COR-L47 (cell line): ENCODE measurements at places on chromosomes 6 and 20.

- no peak for DNase-seq
These were observed 258.3 kb upstream of the FOXQ1 start for GRCh38 chr6:1053586-1053985.

DNA sequence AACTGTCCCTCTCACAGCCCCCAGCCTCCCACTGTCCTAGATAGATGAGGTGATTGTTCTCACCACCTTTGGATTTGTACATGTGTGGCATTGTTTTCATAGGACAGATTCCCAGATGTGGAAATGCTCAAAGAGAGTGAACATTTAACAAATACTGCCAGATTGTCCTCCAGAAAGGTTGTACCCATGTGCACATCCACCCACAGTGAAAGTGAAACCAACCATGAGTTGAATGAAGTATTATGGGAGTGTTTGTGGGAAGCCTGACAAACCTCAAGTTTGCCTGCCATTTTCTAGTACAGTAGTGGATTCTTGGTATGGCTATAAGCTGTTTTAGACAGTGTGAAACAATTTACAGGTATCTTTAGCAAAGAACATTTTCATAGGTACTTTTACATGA lies 42.7 kb downstream of the ANKRD6 start:
- no peak for DNase-seq

GRCh38 chr6:29834564-29835436 lies 7.2 kb downstream of the HLA-G start:
- DNase-seq = no peak

DNA sequence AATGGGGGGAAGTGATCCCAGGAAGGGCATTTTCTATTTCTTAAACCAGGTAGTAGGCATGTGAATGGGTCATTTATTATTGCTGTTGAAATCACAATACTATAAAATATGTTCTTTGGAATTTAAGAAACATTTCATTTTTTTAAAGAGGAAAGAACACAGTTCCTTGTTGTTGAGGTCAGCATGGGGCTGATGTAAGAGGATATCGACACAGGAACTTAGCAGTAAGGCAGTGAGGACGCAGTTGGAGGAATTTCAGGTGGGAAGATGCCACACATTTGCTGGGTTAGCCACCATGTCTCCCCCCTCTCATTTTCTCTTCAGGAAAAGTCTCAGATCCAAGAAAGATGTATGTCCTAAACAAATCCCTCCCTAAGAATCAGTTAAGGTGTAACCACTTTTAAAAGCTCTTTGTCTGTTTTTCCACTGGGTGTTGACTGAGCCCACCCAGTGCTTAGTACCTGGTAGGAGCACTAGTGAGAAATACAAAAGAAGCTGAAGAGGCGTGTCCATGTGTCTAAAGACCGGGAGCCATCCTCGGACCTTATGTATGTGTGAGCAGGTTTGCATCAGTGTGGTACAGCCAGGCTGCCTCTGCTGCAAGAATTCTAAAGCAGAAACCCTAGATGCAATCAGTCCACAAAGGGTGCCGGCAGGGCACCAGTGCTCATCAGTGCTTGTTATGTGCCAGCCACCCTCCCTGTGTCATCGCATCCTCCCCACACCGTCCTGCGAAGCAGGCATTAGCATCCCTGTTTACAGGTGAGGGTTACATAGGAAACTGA lies 98.9 kb downstream of the TCP11 start:
- DNase-seq = no peak

GRCh38 chr6:154206141-154206540 lies 150.5 kb downstream of the IPCEF1 start:
- no peak for DNase-seq

DNA sequence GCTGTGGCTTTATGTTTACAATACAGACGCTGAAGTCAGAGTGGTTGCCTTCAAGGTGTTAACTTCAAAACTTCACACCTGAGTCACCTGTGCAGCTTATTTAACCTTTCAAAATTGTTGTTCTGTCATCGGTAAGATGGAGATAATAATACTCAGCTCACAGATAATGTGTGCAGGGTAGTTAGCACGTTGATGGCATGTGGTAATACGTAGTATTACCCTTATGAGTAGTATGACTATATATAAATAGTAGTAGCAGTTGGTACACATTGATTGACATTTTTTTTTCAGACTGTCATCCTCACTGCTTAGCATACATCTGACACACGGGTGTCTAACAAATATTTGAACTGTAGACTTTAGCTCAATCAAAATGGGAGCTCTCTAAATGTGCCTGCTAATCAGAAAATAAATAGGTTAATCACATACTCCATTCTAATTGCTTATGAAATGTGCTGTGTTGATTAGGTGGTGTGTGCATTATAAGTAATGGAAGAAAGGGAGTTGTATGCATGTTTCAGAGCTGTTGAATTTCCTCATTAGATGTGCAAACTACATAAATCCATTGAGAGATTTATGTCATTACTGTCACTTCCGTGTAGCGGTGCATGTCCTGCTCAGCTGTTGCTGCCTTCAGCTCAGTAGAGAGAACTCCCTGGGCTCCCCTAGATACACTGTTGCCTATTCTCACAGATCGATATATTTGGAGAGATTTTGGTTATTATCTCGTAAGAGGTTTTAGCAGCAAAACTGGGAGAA lies 11.2 kb upstream of the MROH8 start:
- no peak for DNase-seq

- DNase-seq = no peak
These were observed 24.7 kb downstream of the GLO1 start for GRCh38 chr6:38678178-38678760.

- peak; percentile 33 for DNase-seq
These were observed 931.1 kb downstream of the C6orf118 start for GRCh38 chr6:164378330-164378729.

GRCh38 chr6:53639520-53639919 lies 26.0 kb downstream of the KLHL31 start:
- no peak for DNase-seq

GRCh38 chr6:56663344-56663743 lies 20.7 kb upstream of the DST start:
- peak; percentile 43 for DNase-seq

- DNase-seq = no peak
These were observed 9.8 kb downstream of the RIPOR3 start for GRCh38 chr20:50681359-50682064.

DNA sequence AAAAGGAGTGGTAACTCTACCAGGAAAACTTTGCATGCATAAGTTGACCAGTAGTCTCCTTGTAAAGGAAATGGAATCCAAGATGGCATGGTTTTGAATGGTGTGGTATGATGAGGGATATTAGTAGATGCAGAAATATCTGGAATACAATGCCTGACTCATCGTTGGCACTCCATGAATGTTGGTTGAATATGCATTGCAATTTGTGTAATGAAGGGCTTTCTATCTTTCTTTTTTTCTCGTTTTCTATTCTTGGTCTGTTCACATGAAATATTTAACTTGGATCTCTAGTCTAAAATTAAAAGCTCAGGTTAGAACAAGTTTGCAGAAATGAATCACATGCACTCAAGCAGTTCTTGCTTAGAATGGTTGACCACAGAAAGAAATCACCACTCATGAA lies 277.3 kb upstream of the PRND start:
- no peak for DNase-seq

DNA sequence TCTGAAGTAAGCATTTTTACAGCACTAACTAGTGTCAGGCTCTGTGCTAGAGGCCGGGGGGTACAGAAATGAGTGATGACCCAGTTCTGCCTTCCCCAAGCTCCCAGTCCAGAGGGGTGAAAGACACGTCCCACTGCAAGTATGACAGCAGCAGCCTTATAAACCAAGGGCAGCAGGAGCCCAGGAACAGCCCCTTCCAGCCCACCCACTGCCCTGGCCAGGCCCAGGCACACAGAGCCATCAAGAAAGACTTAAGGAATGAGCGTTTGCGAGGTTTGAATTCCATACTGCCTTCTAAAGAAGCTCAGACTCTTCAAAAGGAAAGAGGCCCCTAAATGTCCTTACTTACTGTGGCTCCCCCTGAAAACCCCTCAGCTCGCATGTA lies 10.0 kb downstream of the TRERF1 start:
- DNase-seq = no peak

- DNase-seq = no peak
These were observed 52.1 kb downstream of the RIPOR2 start for GRCh38 chr6:24883618-24884017.

DNA sequence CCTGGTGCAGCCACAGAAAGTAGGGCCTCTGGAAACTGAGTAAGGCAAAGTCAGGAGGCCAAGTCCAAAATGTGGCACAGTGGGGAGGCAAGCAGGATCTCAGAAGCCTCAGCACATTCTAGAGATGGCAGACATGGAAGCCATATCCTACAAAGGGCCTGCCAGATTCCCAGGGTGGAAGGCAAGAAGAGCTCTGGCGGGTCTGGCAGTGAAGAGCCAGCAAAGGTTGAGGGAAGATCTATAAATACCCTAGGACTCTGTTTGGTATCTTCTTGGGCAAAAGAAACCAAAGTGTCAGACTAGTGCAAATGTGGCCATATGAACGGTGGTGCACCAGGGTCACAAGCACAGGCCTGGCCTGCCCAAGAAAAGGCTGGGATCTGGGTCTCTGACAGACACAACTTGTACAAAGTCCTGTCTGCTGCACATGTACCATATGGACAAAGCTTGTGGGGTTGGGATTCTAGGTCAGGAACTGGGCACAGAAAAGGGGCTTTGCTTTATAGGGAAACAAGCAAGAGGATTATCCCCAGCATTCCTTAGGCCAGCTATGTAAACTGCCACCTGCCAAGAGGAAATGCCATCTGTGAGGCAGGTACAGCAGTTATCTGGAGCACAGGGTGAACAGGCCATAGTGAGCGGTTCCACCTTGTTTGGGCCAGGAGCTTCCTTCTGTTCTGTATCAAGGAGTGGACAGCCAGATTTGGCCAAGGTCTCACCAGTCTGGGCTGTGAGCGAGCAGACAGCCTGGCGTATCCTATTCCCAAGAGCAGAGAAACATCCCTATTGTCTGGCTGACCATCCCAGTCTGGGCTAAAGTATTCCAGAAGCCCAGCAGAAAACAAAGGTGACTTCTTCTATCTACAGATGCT lies 36.3 kb upstream of the SLC4A11 start:
- no peak for DNase-seq

GRCh38 chr6:51531623-51532022 lies 555.8 kb downstream of the PKHD1 start:
- peak; percentile 55 for DNase-seq

GRCh38 chr6:93471281-93471680 lies 51.9 kb upstream of the EPHA7 start:
- DNase-seq = no peak

DNA sequence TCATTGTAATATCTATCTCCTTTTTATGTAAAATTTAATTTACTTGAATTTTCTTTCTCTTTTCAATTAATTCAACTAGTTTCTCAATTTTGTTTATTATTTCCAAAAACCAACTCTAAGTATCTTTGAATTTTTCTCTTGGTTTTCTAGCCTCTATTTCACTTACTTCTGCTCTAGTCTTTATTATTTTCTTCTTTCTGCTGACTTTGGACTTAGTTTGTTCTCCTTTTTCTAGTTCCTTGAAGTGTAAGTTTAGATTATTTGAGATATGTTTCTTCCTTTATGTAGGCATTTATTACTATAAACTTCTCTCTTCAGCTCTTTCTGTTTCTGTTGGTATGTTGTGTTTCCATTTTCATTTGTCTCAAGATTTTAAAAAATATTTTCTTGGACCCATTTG lies 70.8 kb downstream of the TNFAIP3 start:
- DNase-seq = no peak

DNA sequence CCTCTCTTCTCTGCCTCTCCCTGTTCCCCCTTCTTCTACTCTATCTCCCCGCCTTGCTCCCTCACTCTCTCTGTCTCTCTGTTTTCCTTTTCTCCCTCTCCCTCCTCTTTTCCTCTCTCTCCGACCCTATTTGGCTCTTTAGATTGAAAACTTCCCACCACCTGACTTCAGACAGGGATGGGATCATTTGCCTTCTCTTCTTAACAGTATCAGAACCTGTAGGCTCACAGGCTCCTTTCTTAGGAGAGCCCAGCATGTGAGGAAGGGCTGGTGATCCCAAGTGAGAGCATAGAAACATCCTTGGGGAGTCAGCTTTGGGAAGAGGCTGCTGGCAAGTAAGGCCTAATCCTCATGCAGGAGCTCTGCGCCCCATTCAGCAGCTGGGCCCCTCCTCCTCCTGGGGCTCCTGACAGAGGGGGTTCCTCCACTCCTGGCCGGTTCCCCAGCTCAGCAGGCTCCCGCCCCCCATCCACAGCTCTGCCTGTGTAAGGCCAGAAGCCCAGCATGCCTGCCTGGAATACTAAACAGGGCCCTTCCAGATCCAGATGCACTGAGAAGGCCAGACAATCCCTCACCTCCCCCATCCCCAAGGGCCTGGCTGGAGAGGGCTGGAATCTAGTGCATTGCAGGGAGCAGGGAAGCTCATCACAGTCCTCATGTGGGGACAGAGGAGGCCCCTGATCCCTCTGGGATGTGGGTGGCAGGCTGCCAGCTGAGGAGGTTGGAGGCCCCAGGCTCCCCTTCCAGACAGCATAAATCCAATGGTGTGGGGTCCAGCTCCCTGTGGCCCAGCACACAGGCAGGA lies 93.4 kb downstream of the PTPRT start:
- no peak for DNase-seq

DNA sequence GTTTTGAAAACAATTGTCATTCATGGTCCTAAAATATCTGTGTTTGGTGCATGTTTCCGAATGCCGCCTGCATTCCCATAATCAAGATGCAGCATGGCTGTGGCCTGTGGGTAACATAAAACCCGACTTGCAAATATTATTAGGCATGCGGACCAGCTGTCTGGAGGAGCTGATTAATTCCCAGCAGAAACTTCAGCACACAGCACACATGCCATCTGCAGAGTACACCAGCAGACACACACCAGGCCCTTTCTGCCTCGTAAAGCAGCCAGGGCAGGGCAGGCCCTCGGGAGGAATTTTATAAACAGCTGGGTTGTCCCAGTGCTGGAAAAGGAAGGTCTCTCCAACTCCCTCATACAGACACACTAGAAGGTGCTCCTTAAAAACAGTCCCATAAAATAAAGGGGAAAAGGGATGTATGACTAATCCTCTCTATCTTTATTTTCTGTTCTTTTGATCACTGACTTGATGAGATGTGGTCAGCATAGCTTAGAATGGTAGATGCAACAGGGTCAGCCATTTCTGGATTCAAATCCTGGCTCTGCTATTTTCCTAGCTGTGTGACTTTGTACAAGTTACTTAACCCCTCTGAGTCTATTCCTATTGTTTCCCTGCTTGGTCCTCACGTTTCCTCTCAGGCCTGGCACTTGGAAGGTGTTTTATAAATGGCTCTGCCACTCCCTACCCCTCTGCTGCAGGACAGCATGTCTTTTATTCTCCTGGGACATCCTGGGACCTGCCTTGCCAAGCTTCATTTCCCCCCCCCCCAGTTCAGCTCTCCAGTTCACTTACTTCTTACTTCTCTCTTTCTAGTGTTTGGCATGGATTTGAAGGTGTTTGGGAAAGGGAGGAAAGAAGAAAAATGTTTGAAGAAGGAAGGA lies 85.9 kb upstream of the TRAF3IP2 start:
- DNase-seq = no peak
